HepG2 (cell line): ENCODE measurements at places on chromosomes 1 and 21.

DNA sequence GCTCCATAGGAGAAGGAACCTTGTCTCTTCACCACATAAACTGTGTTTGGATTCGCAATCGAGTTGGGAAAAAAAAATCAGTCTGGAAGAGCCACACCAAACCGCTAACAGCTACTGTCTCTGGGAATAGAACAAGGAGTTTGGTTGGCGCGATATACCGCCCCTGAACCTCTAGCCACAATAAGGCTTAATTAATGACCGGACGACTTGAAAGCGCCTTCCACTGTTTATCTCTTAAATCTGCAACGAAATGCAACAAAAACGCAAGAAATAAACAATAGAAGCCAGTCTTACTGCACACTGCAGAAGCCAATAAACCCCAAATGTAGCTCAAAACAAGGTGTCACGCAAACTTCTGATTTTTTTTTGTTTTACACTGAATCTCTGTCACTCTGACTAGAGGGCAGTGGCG, 10.9 kb downstream of the BTBD19 start:
- no peak for DNase-seq

GRCh38 chr1:12400027-12400693, 170.3 kb downstream of the VPS13D start:
- no peak for DNase-seq

GRCh38 chr1:186636786-186637185, 43.4 kb downstream of the PTGS2 start:
- DNase-seq: no peak

DNA sequence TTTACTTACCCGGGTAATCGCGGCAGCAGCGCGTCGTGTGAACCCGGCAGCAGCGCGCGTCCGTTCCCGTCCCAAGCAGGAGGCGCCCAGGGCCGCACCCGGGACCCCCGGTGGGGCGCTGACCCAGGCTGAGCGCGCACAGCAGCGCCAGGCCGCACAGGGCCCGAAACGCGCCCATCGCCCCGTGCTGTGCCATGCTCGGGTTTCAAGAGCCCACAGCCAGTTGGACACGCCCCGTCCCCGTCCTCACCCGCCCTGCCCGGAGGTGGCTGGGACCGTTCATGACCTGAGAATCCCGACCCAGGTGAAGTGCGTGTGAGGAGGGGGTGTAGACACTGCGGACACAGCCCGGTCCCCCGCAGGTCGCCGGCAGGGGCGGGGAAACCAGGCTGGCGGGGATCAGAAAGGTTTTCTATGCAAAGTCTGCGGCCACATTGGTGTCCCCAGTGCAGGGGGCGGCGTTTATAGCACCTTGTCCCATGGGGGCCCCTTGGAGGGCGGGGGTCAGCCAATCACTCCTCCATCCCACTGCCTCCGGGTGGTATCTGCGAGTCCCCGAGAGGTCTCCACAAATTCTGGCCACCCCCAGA, at the start of gene TNFRSF18:
TNFRSF18 (minus strand) TSS at position 217 of the 590 bp plus-strand sequence; CDS start at position 196, 21 bp downstream.
- no peak for DNase-seq

- DNase-seq: no peak
Measured at GRCh38 chr21:39461419-39461818, 9.6 kb downstream of the SH3BGR start.

GRCh38 chr1:245956225-245956624, 550.9 kb downstream of the SMYD3 start:
- no peak for DNase-seq
